ENCODE measurements at places on chromosomes 16 and 17. TPM values are rescaled to one million over a fixed set of nuclear protein-coding genes. Genes with fewer than 3 reads are reported as not detected.

The UBALD1 gene
- total RNA-seq = 11.2 TPM

The ITGA2B gene
- total RNA-seq = 5.4 TPM

DNA sequence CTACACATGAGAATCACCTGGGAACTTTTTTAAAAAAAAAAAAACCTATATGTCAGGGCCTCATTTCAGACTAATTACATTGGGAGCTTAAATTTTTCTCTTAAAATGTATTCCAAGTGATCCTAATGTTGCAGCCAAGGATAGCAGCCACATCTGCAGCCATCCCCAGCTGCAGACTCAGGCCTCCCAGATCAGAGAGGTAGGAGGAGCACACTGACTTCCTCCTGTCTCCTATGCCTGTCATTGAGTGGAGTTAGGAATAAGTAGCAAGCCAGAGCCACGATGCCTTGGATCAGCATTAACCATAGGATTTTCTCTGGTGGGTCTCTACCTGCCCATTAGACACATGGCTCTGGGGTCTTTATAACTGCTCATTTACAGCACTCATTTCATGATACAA is 463.5 kb downstream of the HS3ST4 start:
- no peak for DNase-seq

DNA sequence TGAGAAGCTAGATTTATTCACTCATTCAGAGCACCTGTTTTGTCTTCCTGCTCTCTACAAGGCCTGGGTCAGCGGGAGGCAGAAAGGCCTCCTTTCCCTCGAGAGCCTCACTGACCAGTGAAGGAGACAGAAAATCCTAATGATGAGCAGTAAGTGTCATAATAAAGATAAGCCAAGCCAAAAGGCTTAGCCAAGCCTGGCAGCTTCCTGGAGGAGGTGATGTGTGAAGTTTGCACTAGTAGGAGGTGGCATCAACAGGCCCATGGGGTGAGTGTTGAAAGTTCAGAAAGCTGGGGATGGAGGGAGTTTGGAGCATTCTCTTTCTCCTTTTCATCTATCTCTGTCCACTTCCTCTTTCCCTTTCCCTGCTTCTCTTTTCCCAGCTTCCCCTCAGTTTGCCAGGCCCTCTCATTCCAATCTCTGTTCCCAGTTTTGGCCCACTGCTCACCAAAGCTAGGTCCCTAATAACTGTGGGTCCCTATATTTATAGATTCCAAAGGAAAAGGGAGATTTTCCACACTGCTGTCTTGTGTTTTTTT is 16.5 kb upstream of the SPNS3 start:
- DNase-seq = no peak

DNA sequence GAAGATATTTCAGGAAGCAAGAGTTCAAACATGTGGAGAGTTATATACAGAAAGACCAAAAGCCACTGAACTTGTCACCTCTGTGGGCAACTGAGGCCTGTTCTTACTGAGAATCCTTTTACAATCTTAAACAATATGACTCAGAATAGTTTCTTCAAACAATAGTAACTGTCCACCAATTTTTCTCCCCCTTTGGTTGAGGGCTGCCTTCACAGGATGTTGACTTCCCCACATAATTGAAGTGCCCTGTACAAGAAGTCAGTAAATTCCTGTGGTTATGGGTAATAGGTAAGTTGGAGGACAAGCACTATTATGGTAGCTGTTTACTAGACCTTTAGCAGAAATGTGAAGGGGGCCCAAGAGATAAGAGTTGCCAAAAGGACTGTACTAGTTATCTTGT is 215.8 kb downstream of the CDH8 start:
- DNase-seq = no peak

The CETP gene
- 13.5 TPM for total RNA-seq

DNA sequence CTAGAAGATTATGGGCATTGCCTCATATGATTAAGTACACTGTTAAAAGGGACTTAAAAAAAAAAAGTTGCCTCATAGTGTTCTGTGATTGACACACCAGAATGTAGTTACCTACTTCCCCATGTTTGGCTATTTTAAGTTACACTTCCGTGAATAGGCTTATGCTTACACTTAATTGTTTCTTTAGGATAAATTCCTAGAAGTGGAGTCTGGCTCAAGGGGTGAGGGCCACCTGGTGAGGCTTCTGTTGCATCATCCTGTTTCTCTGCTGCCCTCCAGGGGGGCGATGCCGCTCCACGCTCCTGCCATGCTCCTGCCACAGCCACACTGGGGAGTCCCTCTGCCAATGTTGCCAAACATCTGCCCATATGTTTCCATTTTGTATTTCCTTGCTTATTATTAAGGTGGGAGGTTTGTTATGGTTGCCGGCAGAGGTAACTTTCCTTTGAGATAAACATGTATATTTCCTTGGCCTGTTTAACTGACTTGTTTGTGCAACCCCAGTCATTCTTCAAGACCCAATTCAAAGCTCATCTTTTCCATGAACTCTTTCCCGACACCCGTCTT is 73.1 kb downstream of the KSR1 start:
- DNase-seq = no peak

GRCh38 chr16:87528690-87529579 is 36.1 kb upstream of the ZCCHC14 start:
- DNase-seq = no peak

GRCh38 chr17:3598078-3598477 is 11.1 kb downstream of the TRPV1 start:
- no peak for DNase-seq

DNA sequence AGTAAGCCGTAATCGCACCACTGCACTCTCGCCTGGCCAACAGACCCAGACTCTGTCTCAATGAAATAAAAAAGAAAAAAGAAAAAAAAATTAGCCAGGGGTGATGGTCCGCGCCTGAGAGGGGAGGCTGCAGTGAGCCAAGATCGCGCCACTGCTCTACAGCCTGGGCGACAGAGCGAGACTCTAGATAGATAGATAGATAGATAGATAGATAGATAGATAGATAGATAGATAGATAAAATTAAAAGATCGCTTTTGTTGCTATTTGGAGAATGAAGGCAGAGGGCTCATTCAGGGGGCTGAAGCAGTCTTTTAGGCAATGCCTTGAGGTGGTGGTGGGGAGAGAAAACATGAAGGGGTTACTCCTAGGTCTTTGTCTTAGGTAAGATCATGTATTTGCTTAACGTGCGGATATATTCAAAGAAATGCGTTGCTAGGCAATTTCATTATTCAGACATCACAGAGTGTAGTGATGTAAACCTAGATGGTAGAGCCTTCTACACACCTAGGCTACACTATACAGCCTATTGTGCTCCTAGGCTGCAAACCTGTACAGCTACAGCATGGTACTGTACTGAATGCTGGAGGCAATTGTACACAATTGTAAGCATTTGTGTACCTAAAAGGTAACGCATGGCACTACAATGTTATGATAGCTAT is 4.3 kb upstream of the HES7 start:
- no peak for DNase-seq

DNA sequence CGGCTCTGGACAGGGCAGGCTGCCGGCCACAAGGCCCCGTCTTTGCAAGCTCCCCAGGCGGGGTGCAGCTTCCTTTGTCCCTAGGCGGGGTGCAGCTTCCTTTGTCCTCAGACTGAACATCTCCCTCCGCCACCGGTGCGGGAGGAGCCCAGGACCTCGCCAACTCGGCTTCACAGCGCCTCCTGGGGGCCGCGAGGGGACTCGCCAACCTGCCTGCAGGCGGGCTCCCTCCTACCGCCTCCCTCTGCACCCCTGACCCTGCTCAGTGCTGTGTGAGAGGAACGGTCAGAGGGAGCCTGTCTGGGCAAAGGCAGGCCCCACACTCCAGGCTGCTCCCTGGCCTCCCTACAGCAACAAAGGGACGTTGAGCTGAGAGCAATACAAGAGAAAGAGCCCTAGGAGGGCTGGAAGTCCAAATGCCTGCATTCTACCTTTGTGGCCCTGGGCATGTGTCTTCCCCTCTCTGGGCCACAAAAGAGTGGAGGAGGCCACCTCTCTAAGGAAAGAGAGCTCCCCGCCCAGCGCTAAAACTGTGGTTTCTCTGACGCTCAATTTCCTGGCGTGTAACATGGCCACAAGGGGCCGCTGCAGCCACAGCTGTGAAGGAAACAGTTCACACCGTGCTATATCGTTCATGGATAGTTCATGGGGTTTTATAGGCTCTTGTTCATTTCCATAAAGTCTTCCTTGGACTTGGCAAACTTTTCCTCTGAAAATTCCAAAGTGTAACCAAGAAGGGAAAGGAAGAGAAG is 20.9 kb upstream of the KRT19 start:
- peak; percentile 76 for DNase-seq

The TMEM238L gene
- not detected for total RNA-seq

Data from spinal cord (tissue), 10 donors.